Nephron progenitor cell (in vitro differentiated cells): ENCODE measurements at places on chromosomes 3 and 15.

- DNase-seq, result no peak
Measured at GRCh38 chr15:38455092-38455491, 1.2 kb downstream of the FAM98B start.

- no peak for DNase-seq
Measured at GRCh38 chr3:161069511-161070251, 35.5 kb downstream of the B3GALNT1 start.

GRCh38 chr3:175646865-175647264 is 787.7 kb downstream of the NAALADL2 start:
- no peak for DNase-seq

DNA sequence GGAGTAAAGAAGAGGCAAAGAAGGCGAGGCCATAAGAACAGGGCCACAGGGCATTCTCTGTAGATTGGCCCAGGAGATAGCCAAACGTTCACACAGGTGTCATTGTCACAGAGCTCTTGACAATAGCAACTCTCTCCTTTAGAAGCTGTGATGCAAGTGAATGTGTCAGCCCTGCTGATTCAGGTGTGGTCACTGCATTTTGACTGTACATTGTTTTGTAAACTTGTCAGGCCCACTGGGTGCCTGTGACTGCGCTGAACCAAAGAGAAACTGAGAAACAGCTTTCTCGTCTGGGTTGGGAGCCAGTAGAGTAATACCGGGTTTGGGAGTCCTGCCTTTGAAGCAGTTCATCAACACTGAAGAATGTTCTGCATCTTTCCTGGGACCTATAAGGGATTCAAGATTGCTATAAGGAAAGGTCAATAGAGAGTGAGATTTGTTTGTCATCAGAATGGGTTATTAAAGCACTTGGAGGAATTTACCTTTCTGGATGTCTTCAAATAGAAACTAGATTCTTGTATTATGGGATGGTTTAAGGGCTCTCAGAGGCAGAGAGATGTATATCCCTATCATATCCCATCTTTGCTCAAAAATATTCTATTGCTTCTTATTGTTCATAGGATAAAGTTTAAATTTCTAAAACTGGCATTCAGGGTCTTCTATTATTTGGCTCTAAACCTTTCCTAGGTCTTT is 45.4 kb downstream of the TMEM45A start:
- no peak for DNase-seq

- DNase-seq, result no peak
Measured at GRCh38 chr15:101148166-101148880, 103.5 kb downstream of the CHSY1 start.

DNA sequence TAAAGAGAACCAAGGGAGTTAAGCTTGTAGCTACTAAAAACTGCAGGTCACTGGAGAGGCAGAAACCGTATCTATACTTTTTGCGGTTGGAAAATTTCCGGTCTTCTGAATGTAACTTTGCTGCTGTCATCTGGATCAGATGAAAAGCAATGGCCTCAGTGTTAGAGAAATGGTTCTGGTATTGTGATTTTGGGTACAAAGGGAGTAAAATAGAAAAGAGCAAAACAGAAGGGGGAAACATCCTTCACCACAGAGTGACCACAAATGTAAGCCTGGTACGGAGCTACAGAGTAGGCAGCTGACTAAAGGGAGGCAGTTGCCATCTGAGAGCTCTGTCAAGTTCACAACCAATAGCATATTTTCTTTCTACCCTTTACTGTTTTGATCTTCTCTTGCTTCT is 5.6 kb downstream of the CD96 start:
- DNase-seq, result no peak

GRCh38 chr15:83322061-83322460 is 37.6 kb upstream of the BNC1 start:
- DNase-seq, result no peak

GRCh38 chr3:126553284-126554084 is 5.2 kb downstream of the C3orf22 start:
- no peak for DNase-seq

DNA sequence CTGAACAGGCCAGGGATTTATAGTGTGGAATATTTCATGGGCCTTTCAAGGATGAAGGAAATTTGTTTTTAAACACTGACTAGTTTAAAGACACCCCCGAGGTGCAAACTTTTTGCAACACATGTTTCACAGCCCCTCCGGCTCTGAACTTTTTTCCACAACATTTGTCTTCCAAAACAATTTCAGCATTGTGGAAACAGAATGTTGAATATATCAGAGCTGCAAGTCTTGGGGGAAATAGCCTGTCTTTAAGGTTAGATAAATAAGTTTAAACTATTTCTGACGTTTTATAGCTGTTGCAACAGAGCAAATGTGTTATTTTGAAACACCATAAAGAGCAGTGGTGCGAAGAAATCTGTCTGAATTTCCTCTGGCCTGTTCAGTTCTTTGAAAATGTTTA is 229.2 kb upstream of the GOLGA6L4 start:
- DNase-seq, result no peak

GRCh38 chr3:117217760-117218316 is 508.3 kb downstream of the TUSC7 start:
- DNase-seq, result no peak

- no peak for DNase-seq
Measured at GRCh38 chr3:187430576-187430975, 62.4 kb downstream of the RTP4 start.

- no peak for DNase-seq
Measured at GRCh38 chr3:89002191-89002590, 105.2 kb upstream of the EPHA3 start.

DNA sequence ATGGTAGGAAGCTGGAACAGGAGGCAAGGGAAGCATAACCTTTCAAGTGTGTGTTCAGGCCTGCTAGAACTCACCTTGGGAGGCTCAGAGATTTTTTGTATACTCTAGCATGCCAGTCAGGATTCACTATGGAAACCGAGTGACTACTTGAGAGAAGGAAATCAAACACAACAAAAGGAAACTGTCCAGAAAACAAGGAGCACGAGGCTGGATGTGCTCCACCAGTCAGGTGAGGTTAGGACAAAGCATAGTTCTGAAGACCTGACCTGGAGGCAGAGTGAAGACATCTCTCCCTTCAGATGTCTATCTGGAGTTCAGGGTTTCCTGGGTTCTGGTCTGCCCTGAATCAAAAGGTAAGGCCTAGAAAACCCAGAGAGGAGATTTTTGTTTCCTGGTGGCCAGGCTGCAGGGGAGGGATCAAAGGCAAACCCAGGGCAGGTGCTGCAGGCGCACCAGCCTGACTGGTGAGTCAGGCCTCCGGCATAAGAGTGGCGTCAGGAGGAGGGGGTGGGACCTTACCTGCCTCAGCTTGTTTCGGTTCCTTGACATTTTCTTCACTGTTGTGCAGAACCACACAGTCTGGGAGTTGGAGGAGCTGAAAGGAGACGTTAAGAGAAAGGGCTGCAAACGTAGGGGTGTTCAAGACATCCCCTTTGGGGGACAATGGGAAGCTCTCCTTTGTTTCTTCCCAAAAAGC is 52.2 kb upstream of the OSBPL11 start:
- no peak for DNase-seq

GRCh38 chr3:171888466-171888865 is 45.3 kb downstream of the TMEM212 start:
- no peak for DNase-seq

DNA sequence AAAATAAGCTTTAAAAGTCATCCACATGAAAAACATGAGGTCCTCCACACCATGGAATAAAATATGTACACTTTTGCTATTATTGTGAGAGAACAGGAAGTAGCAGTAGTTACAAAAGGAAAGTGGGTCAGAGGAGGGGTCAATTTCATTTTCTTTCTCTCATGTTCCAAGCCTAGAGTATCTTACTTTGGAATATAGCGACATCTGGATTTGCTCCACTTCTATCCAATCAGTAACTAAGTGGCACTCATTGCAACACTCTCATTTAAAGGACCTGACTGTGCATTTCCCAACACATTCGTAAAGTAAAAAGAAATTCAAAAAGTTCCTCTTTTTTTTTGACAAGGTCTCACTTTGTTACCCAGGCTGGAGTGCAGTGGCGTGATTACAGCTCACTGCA is 637.3 kb downstream of the TUSC7 start:
- DNase-seq, result no peak

DNA sequence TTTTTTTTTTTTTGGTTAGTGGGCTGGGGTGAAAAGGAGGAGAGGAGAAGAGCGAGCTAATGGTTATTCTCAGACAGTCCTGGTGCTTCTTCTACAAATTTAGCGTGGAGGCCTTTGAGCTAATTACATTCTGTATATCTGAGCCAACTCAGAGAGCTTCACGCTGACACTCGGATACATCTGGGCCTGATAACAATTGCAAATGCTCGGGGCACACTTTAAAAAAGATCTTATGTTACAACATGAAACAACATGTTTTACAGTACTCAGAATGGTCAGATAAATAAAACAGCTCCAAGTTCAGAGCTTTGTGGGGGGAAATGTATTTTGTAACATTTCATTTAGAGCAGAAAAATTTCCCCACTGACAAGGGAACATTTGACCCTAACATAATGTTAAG is 966.9 kb upstream of the NR2F2 start:
- DNase-seq, result no peak

DNA sequence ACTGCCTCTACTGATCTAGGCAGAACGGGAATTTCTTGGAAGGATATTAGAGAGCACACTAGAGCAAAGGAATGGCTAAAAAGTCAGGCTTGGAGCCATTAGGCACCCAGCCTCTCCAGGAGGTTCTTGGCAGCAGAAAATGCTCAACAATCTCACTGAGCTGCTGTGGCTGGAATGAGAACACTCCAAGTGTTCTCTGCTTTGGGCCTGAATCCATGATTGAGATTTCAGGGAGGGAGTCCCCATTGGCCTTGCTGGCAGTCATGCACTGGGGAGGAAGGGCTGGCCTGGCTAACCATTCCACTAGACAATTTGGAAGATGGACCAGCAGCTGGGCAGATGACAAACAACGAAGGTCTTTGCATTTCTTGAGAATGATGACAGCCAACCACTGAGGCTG is 362.6 kb downstream of the SHQ1 start:
- no peak for DNase-seq

DNA sequence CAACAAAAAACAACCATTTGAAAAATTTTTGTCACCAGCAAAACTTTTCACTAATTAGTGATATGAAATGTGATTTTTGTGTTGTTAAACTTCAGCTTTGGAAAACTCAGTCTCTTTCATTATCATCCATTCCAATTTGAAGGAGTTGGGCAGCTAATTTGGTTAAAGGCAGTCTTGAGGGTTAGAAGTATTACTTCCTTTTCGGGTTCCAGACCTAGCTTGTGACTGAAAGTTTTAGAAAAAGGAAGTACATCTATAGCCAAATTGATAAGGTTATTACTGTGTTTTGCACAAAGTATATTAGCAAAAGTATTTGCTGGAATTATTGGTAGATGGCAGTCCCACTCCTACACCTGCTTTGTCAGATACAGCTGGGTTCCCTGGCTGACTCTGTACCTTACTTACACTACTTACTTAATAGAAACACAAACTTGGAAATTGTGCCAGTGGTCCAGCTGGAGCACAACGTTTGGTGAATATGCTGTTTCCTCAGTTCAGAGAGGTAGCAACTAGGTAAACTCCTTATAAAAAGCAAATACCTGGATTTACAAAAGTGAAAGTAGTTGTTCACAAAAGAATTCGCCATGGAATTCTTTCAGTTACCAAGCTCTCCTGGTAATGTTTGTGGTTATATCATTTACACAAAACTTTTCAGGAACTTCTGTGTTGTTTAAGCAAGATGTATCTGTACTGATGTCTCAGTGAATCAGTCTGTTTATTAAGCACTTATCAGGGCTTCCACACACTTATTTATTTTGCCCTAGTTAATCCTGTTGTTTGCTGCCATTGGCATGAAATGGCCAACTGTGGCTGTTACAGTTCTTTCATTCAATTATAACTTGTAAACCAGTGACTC is 31.6 kb downstream of the TIPARP start:
- DNase-seq, result no peak

GRCh38 chr3:38538773-38539353 is 42.7 kb downstream of the EXOG start:
- no peak for DNase-seq

DNA sequence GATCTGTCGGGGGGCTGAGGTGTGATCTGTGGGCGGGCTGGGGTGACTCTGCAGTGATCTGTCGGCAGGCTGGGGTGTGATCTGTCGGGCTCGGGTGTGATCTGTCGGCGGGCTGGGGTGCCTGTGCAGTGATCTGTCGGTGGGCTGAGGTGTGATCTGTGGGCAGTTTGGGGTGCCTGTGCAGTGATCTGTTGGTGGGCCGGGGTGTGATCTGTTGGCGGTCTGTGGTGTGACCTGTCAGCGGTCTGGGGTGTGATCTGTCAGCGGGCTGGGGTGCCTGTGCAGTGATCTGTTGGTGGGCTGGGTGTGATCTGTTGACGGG is 205.1 kb downstream of the XXYLT1 start:
- no peak for DNase-seq

DNA sequence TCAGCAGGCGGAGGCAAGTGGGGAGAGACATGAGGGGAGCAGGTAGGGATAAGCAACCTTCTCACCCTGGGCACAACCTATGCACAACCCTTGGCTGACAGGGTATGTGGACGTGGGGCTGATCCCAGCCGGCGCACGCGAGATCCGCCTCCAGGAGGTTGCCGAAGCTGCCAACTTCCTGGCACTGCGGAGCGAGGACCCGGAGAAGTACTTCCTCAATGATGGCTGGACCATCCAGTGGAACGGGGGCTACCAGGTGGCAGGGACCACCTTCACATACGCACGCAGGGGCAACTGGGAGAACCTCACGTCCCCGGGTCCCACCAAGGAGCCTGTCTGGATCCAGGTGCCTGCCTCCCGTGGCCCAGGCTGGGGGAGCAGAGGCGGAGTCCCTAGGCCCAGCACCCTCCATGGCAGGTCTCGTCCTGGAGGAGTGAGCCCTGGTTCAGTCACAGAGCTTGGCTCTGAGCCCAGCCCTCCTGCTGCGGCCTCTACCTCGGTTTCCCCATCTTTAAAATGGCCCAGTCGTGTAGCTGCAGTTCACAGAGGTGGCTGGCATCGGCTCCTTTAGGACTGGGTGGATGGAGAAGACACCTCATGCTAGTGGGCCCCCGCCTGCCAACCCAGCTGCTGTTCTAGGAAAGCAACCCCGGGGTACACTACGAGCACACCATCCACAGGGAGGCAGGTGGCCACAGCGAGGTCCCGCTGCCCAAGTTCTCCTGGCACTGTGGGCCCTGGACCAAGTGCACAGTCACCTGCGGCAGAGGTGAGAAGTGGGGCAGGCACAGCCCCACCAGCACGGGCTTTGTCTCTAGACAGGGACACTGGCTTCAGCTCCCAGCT is 96.0 kb downstream of the TBC1D2B start:
- no peak for DNase-seq
